ENCODE measurements at places on chromosomes 3 and 15.

- DNase-seq = no peak
Measured at GRCh38 chr3:131081224-131081623, 54.5 kb downstream of the NEK11 start.

DNA sequence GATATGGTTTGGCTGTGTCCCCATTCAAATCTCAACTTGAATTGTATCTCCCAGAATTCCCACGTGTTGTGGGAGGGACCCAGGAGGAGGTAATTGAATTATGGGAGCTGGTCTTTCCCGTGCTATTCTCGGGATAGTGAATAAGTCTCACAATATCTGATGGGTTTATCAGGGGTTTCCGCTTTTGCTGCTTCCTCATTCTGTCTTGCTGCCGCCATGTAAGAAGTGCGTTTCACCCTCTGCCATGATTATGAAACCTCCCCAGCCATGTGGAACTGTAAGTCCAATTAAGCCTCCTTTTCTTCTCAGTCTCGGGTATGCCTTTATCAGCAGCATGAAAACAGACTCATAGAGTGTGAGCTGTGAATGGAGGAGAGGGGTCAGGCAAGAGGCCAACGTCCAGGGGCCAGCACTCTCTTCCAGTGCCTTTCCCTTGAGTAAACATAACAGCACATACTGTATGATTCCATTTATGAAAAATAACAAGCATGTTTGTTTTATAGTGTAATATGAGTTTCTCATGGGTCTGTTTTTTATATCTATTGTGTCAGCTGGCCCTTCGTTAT is 16.3 kb upstream of the LCTL start:
- DNase-seq = no peak

GRCh38 chr3:65642883-65643282 is 395.8 kb downstream of the MAGI1 start:
- DNase-seq = no peak

DNA sequence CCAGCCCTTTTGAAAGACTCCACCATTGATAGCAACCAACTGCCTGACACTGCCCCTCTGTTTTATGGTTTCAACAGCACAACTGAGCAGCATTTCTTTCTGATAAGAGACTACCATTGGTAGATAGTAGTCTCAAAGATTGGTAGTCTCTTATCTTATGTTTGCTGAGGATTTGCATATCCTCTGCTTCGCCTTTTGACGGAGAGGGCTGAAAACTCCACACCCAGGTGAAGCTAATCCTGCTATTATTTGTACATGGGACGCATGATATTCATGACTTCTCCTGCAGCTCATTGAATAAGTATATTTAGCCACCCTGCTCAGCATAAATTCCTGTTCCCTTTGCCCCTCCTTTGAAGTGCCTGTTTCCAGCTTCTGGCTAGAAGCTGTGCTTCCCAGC is 119.4 kb upstream of the STRIT1 start:
- no peak for DNase-seq

- no peak for DNase-seq
Measured at GRCh38 chr15:62832231-62832630, 210.3 kb upstream of the TPM1 start.

All from stimulated activated CD4-positive, alpha-beta T cell treated with anti-CD3 and anti-CD28 coated beads, TNF-alpha, amount 100 ng/mL, for 24 hours (primary cell).